Suprapubic skin (tissue), 4 donors: ENCODE measurements at places on chromosomes 5 and 9. TPM values are rescaled to one million over a fixed set of nuclear protein-coding genes. Genes with fewer than 3 reads are reported as not detected.

The SETX gene
- 28.8 TPM for total RNA-seq

DNA sequence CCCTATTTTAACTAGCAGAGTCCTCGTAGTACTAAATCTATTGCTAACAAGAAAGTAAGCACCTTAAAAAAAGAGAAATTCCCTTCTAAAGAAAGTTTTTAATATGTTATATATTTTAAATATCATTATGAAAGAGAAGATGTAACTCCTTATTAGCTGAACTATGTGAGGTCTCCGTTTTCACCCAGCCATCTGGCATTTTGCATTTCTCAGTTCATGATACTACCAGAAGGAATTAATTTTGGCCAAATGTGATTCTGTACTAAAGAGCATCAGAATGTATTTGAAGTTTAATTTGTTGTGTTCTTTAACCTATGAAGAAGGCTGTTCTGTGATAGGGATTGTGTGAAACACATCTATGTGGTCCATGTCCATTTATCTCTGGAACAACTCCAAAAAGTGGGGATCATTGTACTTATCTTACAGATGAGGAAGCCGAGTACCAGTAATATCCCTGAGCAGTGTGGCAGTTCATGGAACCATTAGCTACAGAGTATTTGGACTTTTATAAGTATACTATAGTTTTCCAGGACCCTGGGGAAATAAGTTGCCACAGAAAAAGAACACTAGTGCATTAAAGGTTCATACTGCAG lies 29.8 kb downstream of the TNFAIP8 start:
- H3K4me3 ChIP-seq = no peak overlapping the region
- no peaks in the 10 kb centered on the region for H3K27me3 ChIP-seq
- no peaks in the 10 kb centered on the region for H3K36me3 ChIP-seq
- peaks cover 47% of the 10 kb centered on the region for H3K4me1 ChIP-seq
- H3K27ac ChIP-seq = no peak overlapping the region
- DNase-seq = no peak

The GPR151 gene
- not detected for total RNA-seq

DNA sequence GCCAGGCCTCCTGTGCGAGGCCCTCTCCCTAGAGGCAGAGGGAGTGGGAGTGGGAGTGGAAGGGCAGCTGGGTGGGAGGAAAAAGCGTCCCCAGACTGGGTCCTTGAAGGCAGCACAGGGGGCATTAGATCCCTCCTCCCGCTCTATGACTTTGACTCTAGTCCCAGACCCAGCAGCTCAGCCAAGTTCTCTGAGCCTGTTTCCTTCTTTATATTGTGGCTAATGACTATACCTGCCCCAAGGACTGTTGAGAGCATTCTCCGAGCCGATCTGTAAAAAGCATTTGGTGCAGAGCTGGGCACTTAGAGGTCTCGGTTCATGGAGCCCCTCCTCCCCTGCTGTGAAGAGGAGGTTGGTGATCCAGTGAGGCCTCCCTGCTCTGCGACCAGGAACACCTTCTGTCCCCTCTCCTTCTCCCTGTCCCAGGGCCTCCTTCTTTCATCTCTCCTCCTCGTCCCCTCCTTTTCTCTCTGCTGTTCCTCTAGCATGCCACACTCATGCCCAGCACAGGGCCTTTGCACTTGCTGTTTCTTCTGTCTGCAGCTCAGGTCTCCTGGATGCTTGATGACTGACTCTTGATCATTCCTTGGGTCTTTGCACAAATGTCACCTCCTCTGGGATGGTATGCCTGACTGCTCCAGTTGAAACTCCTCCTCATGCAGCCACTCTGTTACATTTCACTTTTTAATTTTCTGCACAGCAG lies 23.4 kb upstream of the PSD2 start:
- H3K4me3 ChIP-seq = no peak overlapping the region
- H3K27ac ChIP-seq = no peak overlapping the region
- H3K27me3 ChIP-seq = no peaks in the 10 kb centered on the region
- peaks cover 7% of the 10 kb centered on the region for H3K4me1 ChIP-seq
- no peaks in the 10 kb centered on the region for H3K36me3 ChIP-seq
- no peak for DNase-seq

The SPINK13 gene
- total RNA-seq = not detected

The ITGA2 gene
- total RNA-seq = 29.3 TPM

The PDZD2 gene
- total RNA-seq = 107 TPM

- H3K27me3 ChIP-seq = no peaks in the 10 kb centered on the region
- peak overlapping the region; percentile 83 for H3K4me3 ChIP-seq
- no peak for DNase-seq
- H3K27ac ChIP-seq = peak overlapping the region; percentile 86
Measured at GRCh38 chr9:136944212-136944518, 373 bp downstream of the FBXW5 start.

- no peaks in the 10 kb centered on the region for H3K27me3 ChIP-seq
- peak overlapping the region; percentile 83 for H3K4me3 ChIP-seq
- H3K4me1 ChIP-seq = peaks cover 20% of the 10 kb centered on the region
- peaks cover 9% of the 10 kb centered on the region for H3K36me3 ChIP-seq
Measured at GRCh38 chr5:132557478-132558172, 848 bp downstream of the RAD50 start.

The AUH gene
- 26.0 TPM for total RNA-seq

The FBP2 gene
- not detected for total RNA-seq

The AKNA gene
- 10.5 TPM for total RNA-seq

DNA sequence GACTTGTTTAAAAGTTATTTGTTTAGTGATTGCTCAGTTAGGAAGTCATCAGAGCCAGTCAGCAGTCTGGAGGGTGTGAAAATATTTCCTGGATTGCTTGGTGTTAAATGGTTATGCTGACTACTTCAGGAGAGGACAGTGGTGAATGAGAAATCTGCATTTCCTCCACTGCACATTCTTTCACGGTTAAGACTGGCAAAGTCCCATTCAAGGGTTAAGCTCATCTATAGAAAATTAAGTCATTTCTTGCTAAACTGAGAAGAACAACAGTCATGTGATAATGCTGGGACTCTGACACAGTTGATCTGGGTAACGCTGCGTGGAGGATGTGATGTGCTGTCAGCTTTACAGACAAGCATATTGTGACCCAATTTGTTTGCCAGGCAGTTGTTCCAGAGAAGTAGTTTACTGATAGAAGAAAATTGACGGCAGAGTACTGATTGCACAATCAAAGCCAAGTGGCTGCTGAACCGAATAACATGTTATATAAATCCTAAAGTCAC lies 80.4 kb downstream of the GRAMD2B start:
- H3K27me3 ChIP-seq = no peaks in the 10 kb centered on the region
- no peak overlapping the region for H3K4me3 ChIP-seq
- no peak for DNase-seq
- no peaks in the 10 kb centered on the region for H3K36me3 ChIP-seq
- peak overlapping the region; percentile 75 for H3K27ac ChIP-seq

DNA sequence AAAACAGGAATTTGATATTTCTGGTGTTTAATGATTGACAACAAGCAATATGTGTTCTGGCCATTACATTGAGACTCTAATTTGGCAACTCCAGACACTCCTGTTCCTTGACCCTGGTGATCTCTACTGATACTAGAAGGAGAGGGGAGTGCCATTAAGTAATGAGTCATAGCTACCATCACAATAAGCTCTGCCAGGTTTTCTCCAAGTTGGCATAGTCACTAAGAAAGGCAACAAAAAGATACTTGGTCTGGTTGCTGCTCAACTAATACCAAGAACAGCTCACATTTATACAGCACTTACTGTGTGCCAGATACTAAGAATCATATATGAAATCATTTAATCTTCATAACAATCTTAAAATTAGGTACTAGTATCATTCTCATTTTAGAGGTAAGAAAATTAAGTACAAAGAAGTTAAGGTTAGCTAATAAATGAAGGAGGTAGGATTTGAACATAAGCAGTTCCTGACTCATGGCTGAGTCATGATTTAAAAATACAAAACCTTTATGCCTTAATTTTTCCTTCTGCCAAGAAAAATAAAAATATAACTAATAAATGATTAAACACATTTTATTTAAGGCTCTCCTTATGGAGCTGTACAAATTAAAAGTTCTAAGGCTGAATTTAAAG lies 19.9 kb upstream of the PRXL2C start:
- peaks cover 4% of the 10 kb centered on the region for H3K4me1 ChIP-seq
- H3K36me3 ChIP-seq = no peaks in the 10 kb centered on the region
- no peak overlapping the region for H3K27ac ChIP-seq
- no peak for DNase-seq
- no peaks in the 10 kb centered on the region for H3K27me3 ChIP-seq
- H3K4me3 ChIP-seq = no peak overlapping the region

DNA sequence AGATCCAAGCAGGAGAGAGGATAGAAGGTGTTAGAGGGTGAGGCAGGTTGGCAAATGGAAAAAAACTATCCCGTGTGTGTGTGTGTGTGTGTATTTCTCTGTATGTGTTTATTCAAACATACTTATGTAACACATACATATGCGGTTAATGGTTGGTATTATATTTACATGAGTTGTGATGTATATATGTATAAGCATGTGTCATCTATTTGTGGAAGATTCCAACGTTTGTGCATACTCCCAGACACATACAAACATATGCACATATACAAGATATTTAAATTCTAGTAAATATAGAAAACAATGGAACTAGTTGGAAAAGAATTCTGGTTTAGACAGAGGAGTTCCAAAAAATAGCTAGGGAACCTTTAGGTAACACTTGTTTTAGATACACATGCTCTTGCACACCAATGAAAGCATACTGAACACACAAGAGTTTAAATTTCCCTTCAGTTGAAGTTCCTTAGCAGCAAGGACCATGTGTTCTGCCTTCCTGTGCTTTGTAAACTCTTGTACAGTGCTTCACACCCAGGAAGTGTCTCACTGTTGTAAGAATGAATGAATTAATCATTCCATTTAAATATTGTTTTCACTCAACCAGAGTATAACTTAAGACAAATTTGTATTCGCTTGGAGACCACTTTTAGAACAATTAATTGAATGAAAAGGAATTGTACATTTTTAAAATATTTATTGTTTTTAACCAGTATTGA lies 257.8 kb downstream of the FER start:
- H3K36me3 ChIP-seq = no peaks in the 10 kb centered on the region

- DNase-seq = peak; percentile 78
- peaks cover 16% of the 10 kb centered on the region for H3K36me3 ChIP-seq
- no peak overlapping the region for H3K4me3 ChIP-seq
- H3K4me1 ChIP-seq = peaks cover 79% of the 10 kb centered on the region
Measured at GRCh38 chr9:93129286-93129685, 4.8 kb downstream of the NINJ1 start.

- DNase-seq = no peak
- no peaks in the 10 kb centered on the region for H3K27me3 ChIP-seq
- H3K4me3 ChIP-seq = no peak overlapping the region
- H3K4me1 ChIP-seq = no peaks in the 10 kb centered on the region
Measured at GRCh38 chr5:63128018-63128417, 549.4 kb downstream of the LRRC70 start.

The BSPRY gene
- 24.7 TPM for total RNA-seq

GRCh38 chr9:107720501-107720900 lies 230.9 kb upstream of the KLF4 start:
- no peak overlapping the region for H3K4me3 ChIP-seq
- H3K27me3 ChIP-seq = no peaks in the 10 kb centered on the region
- no peak for DNase-seq
- H3K27ac ChIP-seq = no peak overlapping the region
- H3K4me1 ChIP-seq = no peaks in the 10 kb centered on the region

GRCh38 chr5:122465031-122465577 lies 153.1 kb downstream of the SNCAIP start:
- H3K4me1 ChIP-seq = no peaks in the 10 kb centered on the region
- H3K27ac ChIP-seq = no peak overlapping the region
- DNase-seq = no peak

- DNase-seq = peak; percentile 50
- no peaks in the 10 kb centered on the region for H3K27me3 ChIP-seq
- H3K36me3 ChIP-seq = no peaks in the 10 kb centered on the region
- no peaks in the 10 kb centered on the region for H3K4me1 ChIP-seq
- H3K4me3 ChIP-seq = no peak overlapping the region
Measured at GRCh38 chr9:133323211-133323610, 12.8 kb downstream of the SURF6 start.

The IFNA4 gene
- total RNA-seq = not detected

- H3K4me1 ChIP-seq = peaks cover 28% of the 10 kb centered on the region
- H3K4me3 ChIP-seq = peak overlapping the region; percentile 60
- no peak for DNase-seq
- no peaks in the 10 kb centered on the region for H3K36me3 ChIP-seq
- no peaks in the 10 kb centered on the region for H3K27me3 ChIP-seq
Measured at GRCh38 chr5:111755345-111755941, 1.6 kb downstream of the NREP start.

The LRRC19 gene
- not detected for total RNA-seq

DNA sequence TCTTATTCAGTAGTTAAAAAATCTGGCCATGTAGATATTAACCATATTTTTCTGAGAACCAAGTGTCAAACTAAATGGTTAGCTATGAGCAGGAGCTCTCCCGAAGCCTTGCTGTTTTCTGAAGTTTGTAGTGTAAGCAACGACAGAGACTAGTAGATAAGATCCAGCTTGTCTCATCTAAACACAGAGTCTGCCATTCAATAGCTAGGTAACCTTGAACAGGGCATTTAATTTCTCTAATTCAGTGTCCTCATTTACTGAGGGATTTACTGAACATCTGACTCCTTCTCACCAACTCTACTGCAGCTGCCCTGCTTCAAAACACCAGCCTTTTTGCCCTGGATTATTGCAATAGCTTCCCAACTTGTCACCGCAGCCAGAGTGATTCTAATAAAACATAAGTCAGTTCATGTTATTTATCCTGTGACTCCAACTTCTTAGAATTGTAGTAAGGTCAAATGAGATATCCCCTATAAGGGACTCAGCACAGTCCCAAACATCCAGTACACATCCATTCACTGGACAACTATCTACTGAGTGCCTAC lies 337.0 kb downstream of the PLK2 start:
- H3K4me1 ChIP-seq = no peaks in the 10 kb centered on the region
- H3K36me3 ChIP-seq = no peaks in the 10 kb centered on the region
- no peak for DNase-seq
- no peak overlapping the region for H3K27ac ChIP-seq
- H3K27me3 ChIP-seq = no peaks in the 10 kb centered on the region
- no peak overlapping the region for H3K4me3 ChIP-seq

The SPATA31A3 gene
- total RNA-seq = not detected

DNA sequence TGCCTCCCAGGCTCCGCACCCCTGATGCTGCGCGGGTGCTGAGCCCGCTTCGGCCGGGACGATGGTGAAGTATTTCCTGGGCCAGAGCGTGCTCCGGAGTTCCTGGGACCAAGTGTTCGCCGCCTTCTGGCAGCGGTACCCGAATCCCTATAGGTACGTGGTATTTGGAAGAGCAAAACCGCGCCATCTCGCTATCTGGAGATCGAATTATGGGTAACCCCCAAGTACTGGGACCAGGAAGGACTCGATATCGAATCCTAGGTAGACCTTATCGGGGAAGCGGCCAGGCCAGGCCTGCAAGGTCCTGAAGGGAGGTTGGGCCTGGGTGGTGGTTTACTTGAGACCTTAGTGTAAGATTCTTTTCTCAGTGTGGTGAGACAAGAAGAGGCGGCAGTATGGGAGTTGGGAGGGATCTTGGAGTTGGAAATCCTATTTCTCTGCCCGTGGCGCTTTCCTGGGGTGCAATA lies 359 bp downstream of the PRELID1 start:
- no peak for DNase-seq
- H3K4me3 ChIP-seq = peak overlapping the region; percentile 69
- H3K27ac ChIP-seq = peak overlapping the region; percentile 85
- peaks cover 77% of the 10 kb centered on the region for H3K4me1 ChIP-seq

The BASP1 gene
- 26.7 TPM for total RNA-seq

The CCL21 gene
- total RNA-seq = not detected

- H3K27me3 ChIP-seq = no peaks in the 10 kb centered on the region
- no peaks in the 10 kb centered on the region for H3K36me3 ChIP-seq
- no peak overlapping the region for H3K4me3 ChIP-seq
- no peak for DNase-seq
Measured at GRCh38 chr5:142841511-142842265, 71.5 kb downstream of the ARHGAP26 start.

- no peaks in the 10 kb centered on the region for H3K4me1 ChIP-seq
- H3K36me3 ChIP-seq = no peaks in the 10 kb centered on the region
- DNase-seq = no peak
- no peak overlapping the region for H3K4me3 ChIP-seq
Measured at GRCh38 chr9:12659220-12659619, 34.0 kb upstream of the TYRP1 start.
